ENCODE measurements at places on chromosomes 6 and 20.

DNA sequence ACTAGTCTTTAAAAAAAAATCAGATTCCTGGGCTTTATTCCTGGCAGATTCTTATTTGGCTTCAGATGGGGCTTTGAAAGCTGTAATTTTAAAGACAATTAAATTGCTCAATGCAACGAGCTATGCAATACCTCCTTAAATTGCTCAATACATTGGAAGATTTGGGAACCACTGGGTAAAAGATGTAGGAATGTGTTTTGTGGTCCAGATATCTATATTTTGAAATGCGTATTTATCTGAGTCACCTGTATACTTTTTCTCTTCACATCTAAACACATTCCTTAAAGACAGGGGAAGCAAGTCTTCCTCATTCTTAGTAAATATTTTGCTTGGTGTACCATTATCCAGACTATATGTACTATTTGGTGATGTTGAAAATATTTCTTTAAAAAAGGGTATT lies 29.6 kb upstream of the MAP7 start:
- no peak for DNase-seq

DNA sequence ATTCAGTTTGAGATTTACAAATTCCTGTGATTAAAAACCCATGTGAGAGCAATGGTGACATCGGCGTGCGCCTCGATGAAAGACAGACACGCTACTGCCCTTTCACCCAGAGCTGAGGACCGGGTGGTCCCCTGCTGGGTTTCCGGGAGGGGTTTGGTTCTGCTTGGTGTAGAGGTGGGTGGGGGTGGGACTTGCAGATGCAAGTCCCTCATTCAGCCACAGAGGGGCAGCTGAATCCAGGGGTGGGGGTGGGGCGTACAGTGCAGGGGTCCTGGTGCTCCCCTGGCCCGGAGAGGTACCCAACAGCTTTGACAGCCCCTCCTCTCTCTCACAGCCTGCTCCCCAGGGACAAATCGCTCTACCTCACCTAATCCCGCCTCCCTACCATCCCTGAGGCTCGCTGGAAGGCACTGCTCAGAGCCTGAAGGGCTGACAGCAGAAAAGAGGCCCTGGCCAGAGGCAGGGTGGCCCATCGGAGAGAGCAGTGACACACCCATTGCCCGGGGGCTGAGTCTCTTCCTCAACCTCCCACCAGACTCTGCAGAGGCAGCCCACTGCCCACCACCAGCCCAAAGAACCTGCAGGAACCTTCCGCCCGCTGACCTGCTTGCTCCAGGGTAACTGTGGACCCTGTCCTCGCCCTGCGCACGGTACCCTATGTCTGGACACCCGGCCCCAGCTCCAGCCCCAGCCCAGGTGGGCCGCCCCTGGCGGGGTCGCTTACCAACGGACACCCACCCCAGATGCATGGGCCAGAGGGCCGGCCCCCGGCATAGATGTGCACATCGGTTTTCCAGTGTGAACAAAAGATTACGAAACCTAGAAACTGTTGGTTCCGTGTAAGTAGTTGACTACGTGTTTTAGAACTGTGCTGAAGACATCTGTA lies 118.4 kb downstream of the JPH2 start:
- DNase-seq, result peak; percentile 66

DNA sequence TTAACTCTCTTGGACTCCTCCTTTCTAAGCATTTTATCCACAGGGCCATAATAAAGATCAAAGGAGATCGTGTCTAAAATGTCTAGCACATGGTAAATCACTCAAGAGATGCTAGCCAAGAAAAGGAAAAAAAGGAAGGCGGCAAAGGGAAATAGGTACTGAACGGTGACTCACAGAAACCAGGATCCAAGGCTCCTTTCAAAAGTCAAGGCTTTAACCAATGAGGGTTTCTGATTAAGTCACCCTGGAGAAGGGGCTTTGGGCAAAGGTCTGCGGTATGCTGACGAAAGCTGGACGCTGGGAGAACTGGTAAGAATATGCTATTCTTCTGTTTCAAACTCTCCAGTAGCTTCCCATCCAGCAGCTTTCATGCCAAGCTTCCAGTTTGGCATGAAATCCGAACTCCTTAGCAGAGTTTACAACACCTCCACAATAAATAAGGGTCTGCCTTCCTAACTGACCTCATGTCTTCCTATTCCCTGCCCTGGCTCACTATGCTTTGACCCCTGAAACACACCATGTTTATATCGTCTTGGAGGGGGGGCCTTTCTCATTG lies 1.0 kb downstream of the TOMM34 start:
- no peak for DNase-seq

DNA sequence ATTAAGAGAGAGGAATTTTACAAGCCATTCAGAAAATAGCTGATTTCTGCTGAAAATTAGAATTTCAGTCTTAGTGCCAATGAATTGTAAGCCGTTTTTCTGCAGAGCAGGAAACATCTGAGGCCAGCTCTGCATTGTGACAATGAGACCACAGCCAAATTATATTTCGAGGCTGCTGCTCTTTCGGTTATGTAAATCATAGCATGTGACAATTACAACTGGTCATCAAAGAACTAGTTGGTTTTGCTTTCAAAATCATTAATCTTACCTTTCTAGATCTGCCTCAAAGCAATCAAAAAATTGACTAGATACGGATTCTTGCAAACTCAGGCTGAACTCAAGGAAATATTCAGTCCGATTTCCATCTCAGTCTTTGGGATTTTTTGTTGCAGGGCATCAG lies 33.4 kb upstream of the INSM1 start:
- DNase-seq, result no peak

DNA sequence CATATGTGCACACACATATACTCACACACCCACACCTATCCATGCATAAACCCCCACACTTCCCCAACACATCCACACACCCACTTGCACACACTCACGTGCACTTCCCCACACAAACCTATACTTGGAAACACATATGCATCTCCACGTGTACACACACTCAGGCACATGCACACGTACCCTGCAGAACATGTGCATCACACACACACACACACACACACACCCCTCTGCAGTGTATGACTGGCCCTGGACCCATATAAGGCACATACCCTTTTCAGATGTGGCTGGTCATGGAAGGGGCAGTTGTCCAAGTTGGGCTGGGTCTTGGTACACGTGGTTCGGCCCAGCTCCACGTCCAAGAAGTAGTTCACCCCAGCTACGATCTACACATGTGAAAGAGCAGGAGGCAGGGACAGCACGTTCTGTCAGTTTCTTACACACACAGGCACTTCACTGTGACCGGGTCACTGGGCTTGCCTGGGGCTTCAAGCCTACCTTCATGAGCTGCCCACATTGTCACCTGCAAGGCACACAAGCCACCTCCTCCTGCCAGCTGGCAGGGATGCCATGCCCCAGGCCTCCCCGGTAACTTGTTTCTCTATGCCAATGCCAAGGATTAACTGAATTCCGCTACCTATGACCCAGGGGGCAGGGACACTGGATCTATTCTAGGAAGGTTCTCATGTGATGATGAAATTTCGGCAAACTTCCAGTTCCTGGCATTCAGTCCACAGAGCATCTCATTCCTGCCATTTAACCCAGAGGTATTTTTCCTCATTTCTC lies 2.6 kb downstream of the CST3 start:
- DNase-seq, result no peak

DNA sequence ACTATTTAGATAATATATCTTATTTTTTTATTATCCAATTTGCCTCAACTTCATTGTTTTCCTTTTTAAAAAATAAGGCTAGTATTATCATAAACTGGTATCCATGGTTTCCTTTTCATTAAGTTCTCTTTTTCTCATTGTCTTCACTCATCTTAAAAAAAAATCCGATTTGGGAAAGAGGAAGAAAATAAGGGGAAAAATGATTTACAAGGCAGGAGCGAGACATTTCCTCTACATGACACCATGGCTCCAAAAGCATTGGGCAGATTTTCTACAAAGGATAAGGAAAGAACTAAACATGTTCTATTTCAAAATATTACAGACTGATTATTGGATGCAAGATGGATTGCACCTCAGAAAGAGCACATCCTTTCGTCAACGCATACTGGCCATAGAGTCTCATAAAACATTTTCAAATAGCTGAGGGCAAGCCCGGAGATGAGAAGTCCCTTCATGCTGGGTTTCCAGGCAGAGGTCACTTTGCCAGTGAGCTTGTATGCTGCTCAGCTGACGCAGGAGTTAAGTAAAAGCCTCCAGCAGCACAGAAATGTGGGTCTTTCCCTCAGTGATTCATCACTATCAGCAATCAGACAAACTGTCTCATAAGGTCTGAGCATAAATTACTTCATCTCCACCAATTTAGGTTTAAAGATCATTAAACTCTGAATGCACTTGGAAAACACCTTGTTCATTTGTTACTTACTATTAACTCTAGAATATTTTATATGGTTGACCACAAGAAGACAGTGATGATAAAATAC lies 129.0 kb upstream of the TNFAIP3 start:
- no peak for DNase-seq

DNA sequence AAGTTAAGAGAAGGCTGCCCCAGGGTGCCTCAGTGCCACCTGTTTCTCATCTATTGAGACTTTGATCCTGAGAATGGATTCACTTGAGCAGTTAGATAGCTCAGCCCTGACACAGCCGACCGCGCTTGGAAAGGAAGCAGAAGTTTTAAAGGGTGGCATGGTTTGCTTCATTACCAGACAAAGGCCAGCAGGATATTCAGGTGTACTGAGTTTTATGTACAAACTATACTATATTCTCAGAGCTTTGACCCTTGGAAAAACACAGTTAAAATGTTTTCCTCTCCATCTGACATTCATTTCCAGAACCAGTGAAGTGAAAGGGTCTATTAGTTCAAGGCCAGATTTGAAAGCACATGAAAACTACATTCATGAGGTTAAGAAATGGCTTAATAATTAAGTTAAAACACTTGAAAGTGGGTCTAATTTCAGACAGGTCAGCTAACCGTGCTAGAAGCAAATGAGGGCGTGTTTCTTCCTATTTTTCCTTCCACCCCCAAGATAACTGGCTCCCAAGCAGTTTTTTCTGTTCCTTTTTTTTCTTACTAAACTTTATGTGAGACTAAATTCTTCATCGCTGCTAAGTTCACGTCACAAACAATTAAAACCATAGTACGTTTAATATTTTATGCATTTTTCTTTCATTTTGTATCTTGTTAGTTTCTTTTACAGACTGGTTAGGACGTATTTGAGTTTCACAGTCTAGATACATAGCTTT lies 385.3 kb upstream of the SOX4 start:
- DNase-seq, result no peak

GRCh38 chr6:34068462-34069044 lies 77.3 kb downstream of the GRM4 start:
- no peak for DNase-seq

DNA sequence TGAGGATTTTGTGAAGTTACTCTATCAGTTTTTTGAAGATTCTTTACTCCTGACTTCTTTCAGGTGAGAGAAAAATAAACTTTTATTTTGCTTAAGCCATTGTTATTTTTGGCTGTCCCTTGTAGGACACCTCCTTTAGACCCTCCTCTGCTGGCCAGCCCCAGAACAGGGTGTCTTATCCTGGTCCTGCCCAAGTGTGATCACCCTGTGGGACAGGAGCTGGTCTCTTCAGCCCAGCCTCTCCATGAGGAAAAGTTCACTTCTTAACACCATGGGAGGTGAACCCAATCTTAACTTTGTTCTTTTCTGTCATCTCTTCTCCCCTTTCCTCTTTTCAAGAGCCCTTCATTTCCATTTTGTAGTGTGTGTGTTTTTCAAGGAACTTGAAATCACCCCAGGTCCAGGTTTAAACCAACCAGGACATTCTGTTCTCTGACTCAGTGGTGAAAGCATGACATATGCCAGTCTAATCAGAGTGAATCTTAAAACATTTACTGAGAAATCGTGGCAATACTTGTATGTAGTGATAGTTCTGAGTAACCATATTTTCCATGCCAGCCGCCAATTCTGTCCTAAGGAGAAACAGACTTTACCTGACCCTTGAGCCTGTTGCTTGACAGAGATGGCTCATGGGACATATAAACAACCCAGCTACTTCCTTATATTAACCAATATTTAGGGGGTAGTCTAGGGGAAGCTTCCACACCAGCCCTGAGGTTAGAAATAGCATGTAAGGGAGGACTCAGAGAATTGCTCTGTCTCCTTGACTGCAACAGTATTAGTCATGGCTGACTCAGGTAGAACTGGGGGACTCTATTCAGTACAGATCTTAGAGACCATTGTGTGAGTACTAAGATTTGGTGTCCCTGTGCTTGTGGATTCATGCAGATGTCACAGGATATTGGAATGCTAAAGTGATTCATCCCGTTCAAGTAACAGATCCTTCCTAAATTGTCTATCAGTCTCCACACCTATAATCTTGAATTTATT lies 48.8 kb downstream of the FLRT3 start:
- no peak for DNase-seq

DNA sequence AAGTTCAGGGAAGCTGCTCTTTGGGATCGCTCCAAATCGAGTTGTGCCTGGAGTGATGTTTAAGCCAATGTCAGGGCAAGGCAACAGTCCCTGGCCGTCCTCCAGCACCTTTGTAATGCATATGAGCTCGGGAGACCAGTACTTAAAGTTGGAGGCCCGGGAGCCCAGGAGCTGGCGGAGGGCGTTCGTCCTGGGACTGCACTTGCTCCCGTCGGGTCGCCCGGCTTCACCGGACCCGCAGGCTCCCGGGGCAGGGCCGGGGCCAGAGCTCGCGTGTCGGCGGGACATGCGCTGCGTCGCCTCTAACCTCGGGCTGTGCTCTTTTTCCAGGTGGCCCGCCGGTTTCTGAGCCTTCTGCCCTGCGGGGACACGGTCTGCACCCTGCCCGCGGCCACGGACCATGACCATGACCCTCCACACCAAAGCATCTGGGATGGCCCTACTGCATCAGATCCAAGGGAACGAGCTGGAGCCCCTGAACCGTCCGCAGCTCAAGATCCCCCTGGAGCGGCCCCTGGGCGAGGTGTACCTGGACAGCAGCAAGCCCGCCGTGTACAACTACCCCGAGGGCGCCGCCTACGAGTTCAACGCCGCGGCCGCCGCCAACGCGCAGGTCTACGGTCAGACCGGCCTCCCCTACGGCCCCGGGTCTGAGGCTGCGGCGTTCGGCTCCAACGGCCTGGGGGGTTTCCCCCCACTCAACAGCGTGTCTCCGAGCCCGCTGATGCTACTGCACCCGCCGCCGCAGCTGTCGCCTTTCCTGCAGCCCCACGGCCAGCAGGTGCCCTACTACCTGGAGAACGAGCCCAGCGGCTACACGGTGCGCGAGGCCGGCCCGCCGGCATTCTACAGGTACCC lies at the start of gene ESR1:
ESR1 (plus strand) TSS at position 170 of the 858 bp plus-strand sequence; CDS start at position 401, 231 bp downstream.
- no peak for DNase-seq

GRCh38 chr6:144150710-144151657 lies 667 bp downstream of the STX11 start:
- DNase-seq, result peak; percentile 84

- no peak for DNase-seq
These were observed 118.0 kb upstream of the MAN1A1 start for GRCh38 chr6:119467488-119468081.

GRCh38 chr6:132950566-132950965 lies 136.2 kb downstream of the RPS12 start:
- DNase-seq, result no peak

- DNase-seq, result no peak
These were observed 1391.0 kb upstream of the ADGRB3 start for GRCh38 chr6:67244037-67244436.

Measured in activated effector memory CD4-positive, alpha-beta T cell treated with anti-CD3 and anti-CD28 coated beads, Interleukin-2, amount 50 U/mL, for 16 hours (primary cell).